Stimulated activated CD4-positive, alpha-beta T cell treated with anti-CD3 and anti-CD28 coated beads, Interleukin-12 subunit alpha, Interleukin-12 subunit beta, amount 100 ng/mL, for 24 hours (primary cell): ENCODE measurements at places on chromosomes 1 and 21.

GRCh38 chr1:92411511-92411910, 75.2 kb downstream of the GFI1 start:
- DNase-seq = no peak

- no peak for DNase-seq
These were observed 859 bp downstream of the NFASC start for GRCh38 chr1:204871405-204872037.

GRCh38 chr1:42845866-42846256, 552 bp upstream of the ZNF691 start:
- DNase-seq = no peak

GRCh38 chr1:181061891-181062835, 26.3 kb upstream of the IER5 start:
- DNase-seq = no peak

DNA sequence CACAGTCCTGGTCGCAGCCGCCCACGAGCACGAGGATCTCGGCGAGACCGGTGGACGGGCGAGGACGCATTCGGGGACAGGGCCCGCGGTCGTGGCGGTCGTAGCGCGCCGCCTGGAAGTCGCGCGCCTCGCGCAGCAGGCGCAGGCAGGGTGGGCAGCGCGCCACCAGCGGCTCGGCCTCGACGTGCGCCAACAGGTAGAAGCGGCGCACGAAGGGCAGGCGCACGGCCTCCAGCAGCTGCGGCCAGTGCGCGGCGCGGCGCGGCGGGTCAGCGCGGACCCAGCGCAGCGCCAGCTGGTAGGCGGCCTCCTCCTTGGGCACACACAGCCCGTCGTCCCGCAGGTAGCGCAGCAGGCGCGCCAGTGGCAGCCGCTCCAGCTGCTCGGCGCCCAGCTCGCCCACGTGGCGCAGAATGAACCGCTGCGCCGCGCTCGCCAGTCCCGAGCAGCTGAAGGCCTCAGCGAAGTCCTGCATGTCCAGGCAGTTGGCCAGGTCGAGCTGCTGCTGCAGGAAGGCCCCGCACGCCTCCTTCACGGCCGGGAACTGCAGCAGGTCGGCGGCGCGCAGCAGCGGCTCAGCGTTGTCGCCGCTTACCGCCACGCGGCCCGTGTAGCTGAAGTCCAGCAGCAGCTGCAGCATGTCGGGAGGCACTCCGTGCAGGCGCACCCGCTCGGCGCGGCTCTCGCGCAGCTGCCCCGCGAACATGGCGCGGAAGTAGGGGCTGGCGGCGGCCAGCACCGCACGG, 573 bp downstream of the KLHL21 start:
- DNase-seq = no peak

DNA sequence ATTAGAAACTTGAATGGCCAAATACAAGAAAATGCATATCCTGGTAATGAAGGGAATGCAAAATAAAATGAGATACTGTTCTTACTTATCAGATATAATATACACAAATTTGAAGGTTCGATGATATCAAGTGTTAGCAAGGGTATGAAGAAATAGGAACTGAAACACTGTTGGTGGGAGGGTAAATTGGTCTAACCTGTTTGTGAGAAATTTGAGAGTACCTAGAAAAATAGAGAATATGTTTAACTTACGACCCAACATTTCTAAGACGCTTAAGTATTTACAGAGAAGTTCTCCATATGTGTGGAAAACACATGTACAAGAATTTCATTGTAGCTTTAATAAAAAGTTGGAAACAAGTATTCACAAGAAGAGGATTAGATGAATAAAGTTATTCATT, 25.9 kb downstream of the ATG4C start:
- DNase-seq = no peak

DNA sequence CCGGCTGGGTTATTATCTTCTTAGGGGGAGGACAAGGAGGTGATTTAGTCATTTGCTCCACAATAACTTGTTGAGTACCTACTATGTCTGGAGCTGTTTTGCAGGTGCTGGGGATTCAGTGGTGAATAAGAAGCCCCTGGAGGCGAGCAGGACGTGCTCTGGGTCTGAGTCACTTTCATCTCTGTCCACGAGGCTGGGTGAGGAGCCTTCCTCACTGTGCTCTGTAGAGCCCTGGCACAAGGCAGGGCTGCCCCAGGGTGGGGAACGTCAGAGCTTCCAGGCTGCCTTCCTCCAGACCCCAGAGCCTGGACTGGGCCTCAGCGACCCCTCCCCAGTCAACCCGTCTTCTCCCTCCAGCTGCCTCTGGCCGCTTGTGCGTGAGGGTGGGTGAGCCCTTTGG, 2.5 kb upstream of the PADI6 start:
- no peak for DNase-seq

GRCh38 chr1:27979859-27980201, 20.1 kb downstream of the XKR8 start:
- DNase-seq = no peak

- DNase-seq = no peak
These were observed 6.0 kb downstream of the TUT4 start for GRCh38 chr1:52546852-52547251.

DNA sequence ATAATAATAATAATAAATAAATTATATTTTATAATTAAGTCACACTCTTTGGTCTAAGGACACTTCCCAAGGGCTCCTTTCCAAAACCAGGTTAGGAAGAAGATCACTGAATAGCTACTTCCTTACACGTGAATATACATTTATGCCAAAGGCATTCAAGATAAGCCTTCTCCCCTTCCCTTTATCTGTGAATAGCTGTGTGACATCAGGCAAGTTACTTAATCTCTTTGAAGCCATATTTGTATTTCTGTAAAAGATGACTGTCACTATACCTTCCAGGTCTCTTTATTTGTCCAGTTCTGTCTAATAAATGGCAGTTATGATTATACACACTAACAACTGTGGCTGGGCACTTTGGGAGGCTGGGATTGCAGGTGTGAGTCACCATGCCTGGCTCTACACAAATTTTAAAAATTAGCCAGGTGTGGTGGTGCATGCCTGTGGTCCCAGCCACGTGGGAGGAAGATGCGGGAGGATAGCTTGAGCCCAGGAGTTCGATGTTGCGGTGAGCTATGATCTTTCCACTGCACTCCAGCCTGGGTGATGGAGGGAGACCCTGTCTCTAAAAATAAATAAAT, 5.5 kb upstream of the RNF11 start:
- DNase-seq = no peak

DNA sequence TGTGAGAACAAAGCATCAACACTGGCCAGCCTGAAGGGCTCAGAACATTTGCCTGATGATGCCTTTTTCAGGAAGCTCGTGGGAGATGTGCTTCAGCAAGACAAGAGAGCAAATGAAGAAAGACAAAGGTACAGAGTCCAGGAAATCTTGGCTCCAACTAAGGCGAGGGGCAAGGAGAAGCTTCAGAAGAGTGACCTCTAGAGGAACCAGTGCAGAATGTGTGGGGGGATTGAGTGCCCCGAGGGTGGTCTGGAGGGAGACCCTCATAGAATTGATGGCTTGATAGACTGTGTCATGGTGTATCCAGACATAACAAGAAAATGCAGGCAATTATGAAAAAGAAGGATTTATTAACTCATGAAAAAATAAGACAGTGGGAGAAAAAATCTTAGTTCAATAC, 15.3 kb upstream of the NLRP3 start:
- DNase-seq = no peak

DNA sequence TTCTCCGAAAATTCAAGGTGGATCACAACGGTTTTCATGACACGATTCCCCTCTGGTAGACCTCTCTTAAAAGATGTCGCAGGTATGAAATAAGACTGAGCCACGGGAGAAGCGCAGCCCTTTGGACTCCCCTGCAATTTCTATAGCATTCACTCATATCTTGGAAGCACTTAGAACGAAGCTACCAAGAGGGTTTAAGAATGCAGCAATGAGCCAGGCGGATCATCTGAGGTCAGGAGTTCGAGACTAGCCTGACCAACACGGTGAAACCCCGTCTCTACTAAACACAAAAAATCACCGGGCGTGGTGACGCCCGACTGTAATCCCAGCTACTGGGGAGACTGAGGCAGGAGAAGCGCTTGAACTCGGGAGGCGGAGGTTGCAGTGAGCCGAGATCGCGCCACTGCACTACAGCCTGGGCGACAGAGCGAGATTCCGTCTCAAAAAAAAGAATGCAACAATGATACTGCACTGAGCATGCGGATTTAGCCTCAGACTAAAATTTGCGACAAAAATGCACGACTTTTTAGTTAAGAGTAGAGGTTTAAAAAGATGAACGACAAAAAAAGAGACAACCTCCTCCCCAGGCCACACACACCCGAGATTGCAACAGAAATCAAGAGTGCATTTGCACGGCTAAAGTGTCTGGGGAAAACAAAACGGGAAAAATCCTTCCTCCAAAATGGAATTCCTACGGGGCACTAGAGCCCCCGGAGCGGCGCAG, 743 bp downstream of the TOMM20 start:
- DNase-seq = no peak

GRCh38 chr1:225460021-225460736, 32.3 kb upstream of the LBR start:
- no peak for DNase-seq

DNA sequence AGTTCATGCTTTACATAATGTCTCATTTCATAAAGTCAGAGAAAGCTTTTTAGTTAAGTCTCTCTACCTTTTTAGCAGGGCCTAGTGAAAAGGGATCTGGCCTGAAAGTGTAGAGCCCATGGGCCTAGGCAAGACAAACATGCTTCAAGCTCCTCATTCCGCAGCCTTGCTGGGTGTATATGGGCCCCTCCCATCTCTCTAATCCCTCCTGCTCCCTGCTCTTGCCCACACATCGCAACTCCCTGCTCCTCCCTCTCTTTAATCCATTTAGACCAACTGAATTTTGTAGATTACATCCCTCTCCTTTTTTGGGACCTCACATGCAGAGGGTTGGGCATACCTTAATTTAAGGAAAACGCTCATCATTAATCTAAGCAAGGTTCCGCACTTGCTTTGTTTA, 42.3 kb upstream of the CCDC190 start:
- DNase-seq = no peak
